ENCODE measurements at places on chromosomes 1 and 21.

GRCh38 chr1:2170211-2170610 lies 24.4 kb downstream of the FAAP20 start:
- no peak for DNase-seq

DNA sequence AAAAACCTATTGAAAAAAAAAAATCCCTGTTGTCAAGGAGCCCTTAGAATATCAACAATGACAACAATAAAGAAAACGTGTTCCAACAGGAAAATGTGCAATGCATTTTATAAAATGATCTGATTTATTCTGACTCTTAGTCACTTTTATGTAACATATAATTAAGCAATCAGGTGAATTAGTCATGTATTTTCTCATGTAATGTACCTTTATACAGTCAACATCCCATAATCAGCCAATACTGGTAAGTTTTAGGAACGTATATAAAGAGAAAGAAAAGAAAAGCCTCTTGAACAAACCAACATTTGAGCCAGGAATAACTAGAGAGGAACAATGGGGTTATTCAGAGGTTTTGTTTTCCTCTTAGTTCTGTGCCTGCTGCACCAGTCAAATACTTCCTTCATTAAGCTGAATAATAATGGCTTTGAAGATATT lies at the start of gene CLCA4:
Gene CLCA4, plus strand, starts transcription at position 292 of the 435 bp plus-strand sequence. Its CDS starts 42 bp downstream, at position 334.
- DNase-seq: no peak

DNA sequence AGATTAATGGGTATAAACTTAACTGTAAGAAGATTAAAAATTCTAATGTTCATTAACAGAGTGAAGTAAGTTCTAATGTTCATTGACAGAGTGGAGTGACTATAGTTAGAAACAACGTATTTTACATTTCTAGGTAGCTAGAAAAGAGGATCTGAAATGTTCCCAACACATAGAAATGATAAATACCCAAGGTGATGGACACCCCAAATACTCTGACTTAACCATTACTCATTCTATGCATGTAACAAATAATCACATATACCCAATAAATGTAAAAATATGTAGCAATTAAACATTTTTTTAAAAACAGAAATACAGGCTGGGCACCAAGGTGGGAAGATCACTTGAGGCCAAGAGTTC lies 62.1 kb downstream of the ABL2 start:
- DNase-seq: no peak

GRCh38 chr1:246104927-246105326 lies 402.2 kb downstream of the SMYD3 start:
- DNase-seq: no peak

- no peak for DNase-seq
These were observed 103.7 kb downstream of the ABCA4 start for GRCh38 chr1:94017155-94017829.

DNA sequence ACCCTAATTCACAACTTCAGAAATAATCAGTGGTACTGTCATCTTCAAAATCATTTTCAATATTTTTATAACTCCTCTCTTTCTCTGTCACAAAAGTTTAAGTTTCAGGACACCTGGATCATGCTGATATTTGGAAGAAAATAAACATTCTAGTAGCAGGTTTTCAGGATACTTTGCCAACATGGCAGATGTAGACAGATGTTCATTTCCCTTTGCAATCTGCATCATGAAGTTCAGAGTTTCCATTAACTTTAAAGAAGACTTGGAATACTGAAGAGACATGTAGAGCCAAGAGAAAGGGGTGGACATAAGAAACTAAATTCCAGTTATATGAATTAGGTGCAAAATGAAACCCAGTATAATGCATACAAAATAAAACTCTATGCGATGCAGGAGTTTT lies 218.1 kb downstream of the USH2A start:
- no peak for DNase-seq

DNA sequence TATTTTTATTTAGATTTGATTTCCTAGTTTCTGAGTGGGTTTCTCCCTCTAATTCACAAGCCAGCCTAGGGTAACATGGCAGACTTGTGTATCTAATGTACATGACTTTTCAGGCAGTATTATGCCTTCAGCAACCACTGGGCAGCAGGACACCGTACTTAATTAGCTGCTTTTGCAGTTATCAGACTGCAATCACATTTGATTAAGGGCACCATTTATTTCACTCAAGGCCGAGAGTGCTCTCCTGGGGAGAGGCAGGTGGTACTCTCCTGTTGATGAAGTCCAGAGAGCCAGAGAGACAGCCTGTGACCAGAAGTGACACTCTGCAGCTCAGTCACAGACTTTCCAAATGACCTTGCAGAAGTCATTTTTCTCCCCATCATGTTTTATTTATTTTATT lies 18.7 kb downstream of the CYYR1 start:
- DNase-seq: no peak

DNA sequence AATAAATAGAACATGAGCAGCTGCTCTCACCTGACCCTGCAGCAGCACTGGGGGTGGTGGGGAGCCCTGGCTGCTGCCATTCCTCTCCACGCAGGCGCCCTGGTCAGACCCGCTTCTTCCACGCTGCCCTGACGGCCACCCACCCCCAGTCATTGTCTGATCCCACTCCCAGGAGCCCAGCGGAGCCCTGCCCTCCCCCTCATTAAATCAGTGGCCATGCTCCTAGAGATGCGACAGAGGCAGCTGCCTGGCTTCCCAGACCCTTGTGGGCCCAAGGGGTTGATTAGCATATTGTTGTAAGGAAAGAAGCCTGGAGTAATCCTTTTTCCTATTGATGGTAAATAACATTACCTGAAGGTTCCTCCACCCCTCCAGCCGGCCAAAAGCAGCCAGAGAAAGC lies 301.5 kb downstream of the RRAGC start:
- DNase-seq: no peak

DNA sequence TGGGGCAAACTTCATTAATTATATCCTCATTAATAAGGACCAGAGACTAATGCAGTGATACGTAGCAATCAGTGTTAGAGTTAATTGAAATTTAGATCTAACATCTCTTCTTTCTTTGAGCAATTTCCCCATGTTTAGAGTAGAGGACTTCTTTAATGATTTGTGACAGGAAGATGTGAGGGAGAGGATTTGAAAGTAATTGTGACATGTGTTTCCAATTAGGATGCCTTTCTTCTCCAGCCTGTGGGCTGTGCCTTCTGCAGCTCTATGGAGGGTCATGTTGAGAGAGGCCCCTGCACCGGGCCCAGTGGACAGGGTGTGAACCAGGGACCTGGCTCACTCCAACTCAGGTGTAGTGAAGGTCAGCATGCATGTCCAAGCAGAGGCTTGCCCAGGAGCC lies 103.0 kb downstream of the GREM2 start:
- no peak for DNase-seq

DNA sequence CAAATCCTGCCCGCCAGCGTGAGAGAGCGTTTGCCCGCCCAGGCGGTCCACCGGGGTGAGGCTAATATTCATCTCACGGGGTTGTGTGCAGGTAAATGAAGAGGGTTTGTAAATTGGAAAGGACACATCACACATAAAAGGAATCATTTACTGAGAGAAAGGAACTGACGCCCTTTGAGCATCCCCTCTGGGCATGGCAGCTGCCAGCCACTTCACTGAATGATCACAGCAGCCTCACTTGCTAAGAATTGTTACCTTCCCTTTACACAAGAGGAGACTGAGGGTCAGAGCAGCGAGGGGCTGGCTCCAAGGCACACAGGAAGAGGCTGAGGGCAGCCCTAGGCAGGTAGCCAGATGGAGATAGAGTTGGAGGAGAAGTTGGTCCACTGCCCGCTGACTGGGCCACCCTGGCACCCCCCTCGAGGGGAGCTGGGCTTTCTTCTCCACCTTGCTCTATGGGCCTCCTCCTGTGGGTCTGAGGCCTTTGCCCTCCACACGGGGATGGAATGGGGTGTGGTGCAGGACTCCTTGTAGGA lies 96.0 kb downstream of the FOXD2 start:
- DNase-seq: no peak

DNA sequence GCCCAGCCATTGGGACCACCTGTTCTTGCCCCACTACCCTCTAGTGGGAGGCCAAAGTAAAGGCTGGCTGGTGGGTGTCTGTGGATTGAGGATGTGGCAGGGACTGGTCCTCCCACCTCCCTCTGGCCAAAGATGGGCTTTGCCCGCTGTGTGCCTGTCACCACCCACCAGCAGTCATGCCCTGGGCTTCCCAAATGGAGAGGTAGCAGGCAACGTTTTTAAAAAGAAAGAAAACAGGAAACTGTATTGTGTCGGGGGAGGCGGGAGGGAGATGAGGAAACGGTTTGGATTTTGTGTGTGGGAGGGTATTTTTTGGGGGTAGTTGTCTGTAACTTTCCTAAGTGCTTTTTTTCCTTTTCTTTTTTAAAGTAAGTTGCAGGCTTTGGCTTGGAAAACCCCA lies 30.1 kb downstream of the SZRD1 start:
- no peak for DNase-seq

DNA sequence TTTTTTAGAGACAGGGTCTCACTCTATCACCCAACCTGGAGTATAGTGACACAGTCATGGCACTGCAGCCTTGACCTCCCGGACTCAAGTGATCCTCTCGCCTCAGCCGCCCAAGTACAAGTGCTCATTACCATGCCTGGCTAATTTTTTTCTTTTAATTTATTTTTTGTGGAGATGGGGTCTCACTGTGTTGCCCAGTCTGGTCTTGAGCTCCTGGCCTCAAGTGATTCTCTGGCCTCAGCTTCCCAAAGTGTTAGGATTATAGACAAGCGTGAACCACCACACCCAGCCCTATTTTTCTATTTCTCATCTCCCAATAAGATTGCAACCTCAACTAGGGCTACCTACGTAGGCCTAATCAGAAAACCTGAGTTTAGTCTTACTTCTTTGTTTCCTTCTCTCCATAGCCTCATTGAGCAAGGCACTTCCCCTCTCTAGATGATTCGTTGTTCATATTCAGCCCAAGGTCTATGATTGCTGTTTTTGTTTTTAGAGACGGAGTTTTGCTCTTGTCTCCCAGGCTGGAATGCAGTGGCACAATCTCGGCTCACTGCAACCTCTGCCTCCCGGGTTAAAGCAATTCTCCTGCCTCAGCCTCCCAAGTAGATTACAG lies 1.1 kb upstream of the KPNA6 start:
- DNase-seq: no peak

GRCh38 chr1:2415801-2416208 lies 3.4 kb upstream of the PEX10 start:
- no peak for DNase-seq
